Umbilical cord (tissue), 2 donors: ENCODE measurements at places on chromosomes 3 and 15. TPM values are rescaled to one million over a fixed set of nuclear protein-coding genes. Genes with fewer than 3 reads are reported as not detected.

PAQR9 gene
- 7.9 TPM for total RNA-seq

FSTL1 gene
- 1,082 TPM for total RNA-seq

ATP13A5 gene
- 12.0 TPM for total RNA-seq

DNA sequence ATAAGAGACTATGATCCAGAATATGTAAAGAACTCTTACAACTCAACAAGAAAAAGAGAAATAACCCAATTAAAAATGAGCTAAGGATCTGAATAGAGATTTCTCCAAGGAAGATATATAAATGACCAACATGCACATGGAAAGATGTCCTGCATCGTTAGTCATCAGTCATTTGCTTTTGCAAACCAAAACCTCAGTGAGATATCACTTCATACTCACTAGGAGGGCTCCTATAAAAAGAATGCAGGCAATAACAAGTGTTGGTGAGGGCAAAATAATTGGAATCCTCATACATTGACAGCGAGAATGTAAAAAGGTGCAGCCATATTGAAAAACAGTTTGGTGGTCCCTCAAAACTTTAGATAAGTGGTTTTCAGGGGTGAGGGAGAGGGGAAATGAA, 56.9 kb downstream of the EXOG start:
- DNase-seq = no peak

GRCh38 chr3:43448098-43448497, 161.8 kb downstream of the SNRK start:
- DNase-seq = no peak

- peak; percentile 88 for DNase-seq
These were observed 15.7 kb downstream of the CIDEC start for GRCh38 chr3:9864200-9864927.

DNA sequence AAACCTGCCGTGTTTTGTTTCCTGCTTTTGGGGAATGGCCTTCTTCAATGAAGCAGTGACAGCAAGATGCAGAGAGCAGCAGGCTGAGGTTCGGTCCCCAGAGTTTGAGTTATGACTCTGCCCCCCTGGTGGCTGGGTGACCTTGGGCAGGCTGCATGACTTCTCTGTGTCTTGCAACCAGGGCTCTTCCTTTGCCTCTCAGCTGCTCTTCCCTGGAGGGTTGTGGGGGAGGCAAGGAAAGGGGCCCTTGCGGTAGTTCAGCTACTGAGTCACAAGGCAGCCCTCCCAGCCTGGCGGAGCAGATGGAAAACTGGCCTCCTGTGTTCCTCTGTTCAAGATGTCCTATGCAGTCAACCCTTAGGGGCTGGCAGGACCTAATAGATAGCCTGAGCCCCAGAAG, 17.1 kb downstream of the CTXND1 start:
- DNase-seq = no peak

DNA sequence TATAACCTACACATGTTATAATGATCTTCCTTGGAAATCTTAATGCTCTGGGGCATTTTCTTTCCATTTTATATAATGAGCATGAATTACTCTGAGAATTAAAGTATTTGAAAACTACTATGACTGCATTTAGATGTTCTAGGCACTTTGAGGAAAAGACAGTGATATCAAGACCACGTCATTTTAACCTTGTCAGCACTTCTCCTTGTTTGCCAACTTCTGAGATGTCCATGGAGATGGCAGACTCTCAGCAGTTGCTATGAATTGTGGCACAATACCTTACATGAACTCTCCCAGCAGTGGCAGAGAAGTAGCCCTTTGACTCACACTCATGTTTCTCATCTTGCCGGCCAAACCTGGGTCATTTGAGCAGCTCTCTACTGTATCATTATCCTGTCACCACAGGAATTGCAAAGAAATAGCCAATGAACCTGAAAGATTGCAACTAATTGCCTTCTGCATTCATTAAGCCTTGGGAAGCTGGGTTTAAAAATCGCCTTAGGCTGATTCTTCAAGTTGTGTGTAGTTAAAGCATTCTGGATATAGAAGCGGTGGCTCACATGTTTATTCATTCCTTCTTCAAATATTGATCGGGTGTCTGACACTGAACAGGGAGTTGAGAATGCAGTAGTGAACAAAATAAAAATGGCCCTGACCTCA, 272.2 kb upstream of the CFAP20DC start:
- no peak for DNase-seq

GRCh38 chr3:150107429-150108175, 136.9 kb upstream of the PFN2 start:
- DNase-seq = peak; percentile 48
